Activated naive CD4-positive, alpha-beta T cell treated with anti-CD3 and anti-CD28 coated beads for 36 hours (primary cell): ENCODE measurements at places on chromosomes 1 and 21. TPM values are rescaled to one million over a fixed set of nuclear protein-coding genes. Genes with fewer than 3 reads are reported as not detected.
A peak's percentile ranks its signal among the peaks of the same experiment; 100 is the strongest.

DNA sequence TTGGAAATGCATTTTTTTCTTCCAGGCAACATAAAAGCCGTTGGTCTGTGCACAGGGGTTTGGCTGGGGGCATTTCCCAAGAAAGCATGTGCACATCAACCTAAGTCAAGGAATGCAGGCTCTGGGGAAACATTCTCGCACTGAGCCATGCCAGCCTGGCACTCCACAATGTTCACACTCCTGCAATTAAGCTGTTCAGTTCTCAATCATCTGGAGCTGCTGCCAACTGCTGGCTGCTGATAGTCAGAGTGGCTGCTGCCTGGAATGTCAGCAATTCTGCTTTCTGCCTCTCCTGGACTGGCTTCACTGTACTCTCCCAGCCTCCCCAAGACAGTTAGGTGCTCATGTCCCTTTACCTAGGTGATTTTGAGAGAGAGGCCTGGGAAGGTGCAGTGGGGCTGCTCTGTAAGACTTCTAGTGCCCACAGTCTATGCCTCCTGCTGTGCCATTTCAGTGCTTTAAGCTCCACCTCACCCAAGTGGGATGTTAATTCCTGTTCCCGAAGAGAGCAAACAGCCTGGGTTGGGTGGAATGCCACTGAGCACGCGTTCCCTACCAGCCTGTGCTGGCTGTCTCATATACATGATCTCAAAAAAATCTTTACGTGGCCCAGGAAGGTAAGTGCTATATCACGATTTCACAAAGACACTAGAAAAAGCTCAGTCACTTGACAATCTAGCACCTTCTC lies 131.7 kb downstream of the BRINP2 start:
- peaks cover 4% of the 10 kb centered on the region for H3K27me3 ChIP-seq
- DNase-seq = no peak
- H3K4me1 ChIP-seq = no peaks in the 10 kb centered on the region
- no peaks in the 10 kb centered on the region for H3K36me3 ChIP-seq

- no peak overlapping the region for H3K27ac ChIP-seq
- no peaks in the 10 kb centered on the region for H3K36me3 ChIP-seq
- H3K4me3 ChIP-seq = no peak overlapping the region
- no peaks in the 10 kb centered on the region for H3K4me1 ChIP-seq
Measured at GRCh38 chr1:114524944-114525343, 13.9 kb upstream of the TRIM33 start.

GRCh38 chr1:201552941-201553351 lies 14.0 kb downstream of the NAV1 start:
- no peak for DNase-seq
- no peaks in the 10 kb centered on the region for H3K4me1 ChIP-seq
- H3K27ac ChIP-seq = no peak overlapping the region
- no peak overlapping the region for H3K4me3 ChIP-seq

- DNase-seq = no peak
- H3K36me3 ChIP-seq = peaks cover 9% of the 10 kb centered on the region
- H3K27ac ChIP-seq = no peak overlapping the region
- H3K4me1 ChIP-seq = peaks cover 18% of the 10 kb centered on the region
- H3K4me3 ChIP-seq = no peak overlapping the region
Measured at GRCh38 chr1:145936247-145936646, 9.0 kb upstream of the RBM8A start.

- no peak for DNase-seq
- H3K27ac ChIP-seq = peak overlapping the region; percentile 98
- no peaks in the 10 kb centered on the region for H3K27me3 ChIP-seq
- H3K36me3 ChIP-seq = no peaks in the 10 kb centered on the region
Measured at GRCh38 chr1:91805311-91805801, 80.6 kb downstream of the TGFBR3 start.

DNA sequence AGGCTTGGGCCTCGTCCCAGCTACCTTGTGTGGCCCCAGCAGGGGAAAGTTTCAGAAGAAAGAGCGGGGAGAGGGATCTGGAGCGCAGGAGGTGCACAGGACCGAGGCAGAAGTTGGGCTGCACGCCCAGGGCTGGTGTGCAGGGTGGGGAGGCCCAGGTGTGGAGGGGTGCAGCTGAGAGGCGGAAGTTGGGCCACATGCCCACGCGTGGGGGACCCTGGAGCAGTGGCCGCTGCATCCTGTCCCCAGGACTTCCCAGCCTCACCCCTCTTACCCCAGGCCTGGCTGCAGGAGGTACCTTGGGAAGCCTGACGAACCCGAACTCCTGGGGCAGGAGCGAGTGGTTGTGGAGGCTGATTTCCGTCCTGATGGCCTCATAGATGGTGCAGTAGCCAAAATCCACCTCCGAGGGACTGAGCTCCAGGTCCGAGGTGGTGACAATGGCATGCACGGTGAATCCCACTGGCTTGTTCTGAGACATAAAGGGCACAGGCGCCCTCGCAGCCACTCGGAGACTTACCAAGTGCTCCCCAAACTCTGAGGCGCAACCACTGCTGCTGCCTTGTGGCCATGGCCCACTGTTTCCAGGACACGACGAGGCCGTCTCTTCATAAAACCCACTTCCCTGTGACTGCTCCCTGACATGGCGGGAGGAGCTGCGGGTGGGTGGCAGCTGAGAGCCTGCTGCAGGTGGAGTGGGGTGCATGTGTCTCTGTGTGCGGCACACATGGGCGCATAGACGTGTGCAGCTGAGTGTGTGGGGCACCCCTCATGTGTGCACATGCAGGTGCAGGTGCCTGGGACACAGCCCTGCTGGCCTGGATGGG lies 20.4 kb upstream of the TMEM52 start:
- no peak for DNase-seq
- no peaks in the 10 kb centered on the region for H3K36me3 ChIP-seq
- H3K4me1 ChIP-seq = peaks cover 3% of the 10 kb centered on the region

- no peak overlapping the region for H3K4me3 ChIP-seq
- H3K27ac ChIP-seq = no peak overlapping the region
- no peaks in the 10 kb centered on the region for H3K4me1 ChIP-seq
- DNase-seq = no peak
- no peaks in the 10 kb centered on the region for H3K27me3 ChIP-seq
Measured at GRCh38 chr1:99943223-99943794, 26.5 kb upstream of the SLC35A3 start.

DNA sequence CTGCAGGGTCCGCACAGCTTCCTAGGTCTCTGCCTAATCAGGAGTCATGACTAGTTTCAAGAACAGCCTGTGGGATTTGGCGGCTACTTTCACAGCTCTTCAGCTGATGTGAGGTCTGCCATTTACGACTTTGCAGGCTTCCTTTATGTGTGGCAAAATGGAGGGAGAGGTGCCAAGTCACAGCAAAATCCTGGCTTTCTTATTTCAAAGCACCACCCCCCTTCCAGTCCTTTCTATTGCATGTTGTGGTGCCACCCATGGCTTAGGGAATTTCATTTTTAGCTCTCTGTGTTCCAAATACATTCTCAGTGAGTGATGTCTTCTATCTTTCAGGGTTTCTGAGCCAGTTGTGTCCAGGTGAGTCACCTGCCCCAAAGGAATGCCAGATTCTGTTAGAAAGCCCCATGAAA lies 75.1 kb upstream of the WLS start:
- no peaks in the 10 kb centered on the region for H3K27me3 ChIP-seq
- no peak overlapping the region for H3K4me3 ChIP-seq
- H3K27ac ChIP-seq = no peak overlapping the region
- no peak for DNase-seq

Gene IRF6
- total RNA-seq = 0.48 TPM
